AG04449 (cell line): ENCODE measurements at places on chromosomes 1 and 21.

DNA sequence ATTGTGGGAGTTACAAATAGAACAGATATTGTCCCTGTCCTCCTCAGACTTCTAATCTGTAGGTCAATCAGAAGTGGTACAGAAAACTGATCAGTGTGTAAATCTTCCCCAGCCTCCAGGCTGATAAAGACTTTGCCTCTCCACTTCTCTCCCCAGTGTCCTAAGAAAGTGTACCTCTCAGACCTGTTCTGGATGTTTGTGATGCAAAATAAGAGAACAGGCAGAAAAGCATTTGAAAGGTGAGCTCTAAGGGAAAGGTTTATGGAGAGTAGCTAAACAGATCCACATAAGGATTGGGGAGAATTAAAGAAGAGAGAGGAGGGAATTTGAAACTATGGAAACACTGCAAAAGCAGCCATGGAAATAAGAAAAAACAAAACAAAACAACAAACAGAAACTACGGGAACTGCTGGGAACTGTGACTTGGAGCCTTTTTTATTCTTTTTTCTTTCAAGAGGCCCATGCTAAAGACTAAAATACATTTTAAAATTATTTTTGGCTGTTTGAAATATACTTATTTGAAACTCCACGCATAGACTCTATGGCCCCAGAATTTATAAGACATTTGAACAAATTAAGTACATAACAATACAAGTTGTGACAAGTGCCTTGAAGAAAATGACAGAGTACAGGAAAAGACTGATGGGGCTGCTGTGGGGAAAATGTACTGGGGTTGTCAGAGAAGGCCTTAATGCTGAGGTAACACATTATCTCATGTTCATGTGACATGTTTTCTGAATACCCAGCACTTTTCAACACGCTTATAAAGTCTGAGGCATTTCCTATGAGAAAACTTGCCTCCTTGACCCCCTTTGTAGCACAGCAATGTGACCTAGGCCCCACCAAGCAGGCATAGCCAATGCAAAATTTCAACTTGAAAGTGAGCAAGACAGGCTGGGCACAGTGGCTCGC is 51.2 kb downstream of the TRAF5 start:
- no peak for DNase-seq

DNA sequence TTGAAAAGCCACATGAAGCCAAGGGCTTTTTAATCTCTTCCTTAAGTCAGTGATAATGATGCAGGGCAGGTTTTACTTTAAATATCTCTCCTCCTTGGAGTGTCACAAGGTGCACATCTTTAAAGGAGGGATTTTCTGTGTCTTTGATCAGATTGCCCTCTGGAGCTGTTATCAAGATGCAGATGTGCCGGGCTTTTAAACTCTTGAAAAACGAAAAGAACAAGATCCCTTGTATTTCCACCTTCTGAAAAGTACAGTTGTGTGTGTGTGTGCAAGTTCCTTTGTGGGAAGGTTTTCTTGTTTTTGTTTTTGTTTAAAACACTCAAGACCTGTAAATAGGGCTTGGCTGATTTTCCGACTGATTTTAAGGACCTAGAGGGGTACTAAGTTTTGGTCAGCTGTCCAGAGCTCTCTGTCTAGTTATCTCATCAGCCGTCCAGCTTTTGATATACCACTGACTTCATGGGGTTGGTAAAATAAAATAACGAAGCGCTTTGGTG is 1.6 kb downstream of the MARK1 start:
- no peak for DNase-seq

DNA sequence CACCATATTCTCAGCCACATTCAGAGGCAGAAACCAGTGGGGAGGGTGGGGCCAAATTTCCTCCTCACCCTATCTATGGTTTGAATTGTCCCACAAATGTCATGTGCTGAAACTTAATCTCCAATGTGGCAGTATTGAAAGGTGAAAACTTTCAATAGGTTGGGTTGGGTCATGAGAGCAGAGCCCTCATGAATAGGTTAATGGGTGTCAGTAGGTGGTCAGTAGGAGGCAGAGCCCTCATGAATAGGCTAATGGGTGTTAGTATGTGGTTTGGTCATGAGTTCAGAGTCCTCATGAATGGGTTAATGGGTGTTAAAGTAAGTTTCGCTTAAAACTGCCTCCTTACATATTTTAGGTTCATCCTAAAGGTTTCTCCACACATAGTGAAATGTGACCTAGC is 170.0 kb downstream of the FCRL5 start:
- no peak for DNase-seq

GRCh38 chr1:82220754-82221153 is 420.0 kb downstream of the ADGRL2 start:
- no peak for DNase-seq

DNA sequence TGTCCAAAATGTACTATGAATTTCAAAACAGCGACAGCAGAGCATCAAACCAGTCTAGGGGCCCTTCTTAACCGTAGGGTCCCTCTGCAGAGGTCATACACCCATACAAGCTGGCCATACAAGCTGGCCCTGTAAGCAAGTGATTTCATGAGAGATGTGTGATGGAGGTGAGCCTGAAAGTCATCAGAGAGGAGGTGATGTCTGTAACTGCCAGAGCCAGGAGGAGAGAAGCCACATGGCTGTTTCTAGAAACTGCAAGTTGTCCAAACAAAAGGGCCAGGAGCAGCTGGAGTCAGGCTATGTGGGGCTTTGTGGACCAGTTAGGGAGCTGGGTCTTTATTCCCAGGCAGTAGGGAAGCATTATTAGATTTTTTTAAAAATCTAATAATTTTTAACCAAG is 14.8 kb upstream of the SERINC2 start:
- DNase-seq, result no peak

- no peak for DNase-seq
Observed at GRCh38 chr1:66231217-66231616, 302.7 kb upstream of the SGIP1 start.

DNA sequence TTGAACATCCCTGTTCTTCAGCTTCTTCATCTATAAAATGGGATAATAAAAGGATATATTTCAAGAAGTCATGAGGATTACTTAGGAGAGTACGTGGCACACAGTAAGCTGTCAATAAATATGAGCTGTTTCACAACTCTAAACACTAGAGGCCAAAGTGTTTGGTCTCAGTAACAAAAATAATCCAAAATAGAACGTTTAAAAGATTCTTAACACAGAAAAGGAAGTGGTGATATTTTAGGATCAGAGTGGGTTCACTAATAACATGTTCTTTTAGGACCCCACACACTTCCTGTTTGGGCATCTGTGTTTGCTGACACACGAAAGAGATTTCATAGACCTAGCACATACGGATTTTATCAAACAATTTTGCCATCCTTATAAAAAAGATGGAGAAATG is 32.9 kb downstream of the TNFSF18 start:
- no peak for DNase-seq

DNA sequence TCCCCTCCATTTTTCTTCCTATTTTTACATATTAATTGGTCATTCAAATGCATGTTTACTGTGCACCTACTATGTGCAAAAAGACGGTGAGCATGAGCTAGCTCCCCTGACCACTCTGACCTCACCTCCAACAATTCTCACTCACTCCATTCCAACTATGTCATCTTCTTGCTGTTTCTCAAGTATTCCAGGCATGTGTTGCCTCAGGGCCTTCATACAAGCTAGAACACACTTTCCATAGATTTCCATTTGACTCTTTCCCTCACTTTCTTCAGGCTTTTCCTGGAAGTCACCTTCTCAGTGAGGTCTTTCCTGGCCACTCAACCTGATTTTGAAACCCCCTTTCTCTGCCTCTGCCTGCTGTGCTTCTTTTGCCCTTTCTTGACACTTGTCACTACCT is 32.6 kb downstream of the CHIA start:
- no peak for DNase-seq

- no peak for DNase-seq
Observed at GRCh38 chr1:91806769-91807700, 78.9 kb downstream of the TGFBR3 start.

GRCh38 chr21:16195538-16195910 is 465.7 kb downstream of the USP25 start:
- DNase-seq, result no peak

DNA sequence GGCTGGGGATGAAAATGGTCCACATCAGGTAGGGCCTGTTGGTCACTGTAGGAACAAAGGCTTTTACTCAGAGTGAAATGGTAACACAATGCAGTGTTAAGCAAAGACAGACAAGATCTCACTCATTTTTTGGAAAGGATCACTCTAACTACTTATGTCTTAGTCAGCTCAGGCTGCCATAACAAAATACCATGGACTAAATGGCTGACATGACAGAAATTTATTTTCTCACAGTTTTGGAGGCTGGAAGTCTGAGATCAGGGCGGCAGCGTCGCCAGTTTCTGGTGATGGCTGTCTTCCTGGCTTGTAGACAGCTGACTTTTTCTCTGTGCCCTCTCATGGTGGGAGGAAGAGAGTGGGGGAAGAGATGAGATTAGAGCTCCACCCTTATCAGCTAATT is 10.2 kb upstream of the MAGI3 start:
- DNase-seq, result no peak

DNA sequence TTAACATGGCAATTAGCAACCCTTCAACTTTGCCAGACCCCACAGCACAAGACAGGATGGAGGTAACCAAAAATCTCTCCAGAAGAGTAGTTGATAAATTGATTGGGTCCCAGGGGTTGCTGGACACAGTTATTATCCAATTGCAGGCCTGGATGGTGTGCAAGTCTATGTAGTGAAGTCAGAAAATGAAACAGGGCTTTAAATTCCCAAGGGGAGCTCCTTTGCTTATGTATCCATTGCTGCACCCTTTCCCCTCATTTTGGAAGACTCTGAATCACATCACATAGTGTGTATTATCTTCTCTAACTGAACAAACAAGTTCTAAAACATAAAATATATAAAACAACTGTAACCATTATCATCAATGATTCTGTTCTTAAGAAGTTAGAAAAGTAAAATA is 550.2 kb downstream of the LMO4 start:
- DNase-seq, result no peak

GRCh38 chr1:2564006-2564814 is 8.0 kb downstream of the TNFRSF14 start:
- DNase-seq, result no peak
